ENCODE measurements at places on chromosomes 16 and 17.

DNA sequence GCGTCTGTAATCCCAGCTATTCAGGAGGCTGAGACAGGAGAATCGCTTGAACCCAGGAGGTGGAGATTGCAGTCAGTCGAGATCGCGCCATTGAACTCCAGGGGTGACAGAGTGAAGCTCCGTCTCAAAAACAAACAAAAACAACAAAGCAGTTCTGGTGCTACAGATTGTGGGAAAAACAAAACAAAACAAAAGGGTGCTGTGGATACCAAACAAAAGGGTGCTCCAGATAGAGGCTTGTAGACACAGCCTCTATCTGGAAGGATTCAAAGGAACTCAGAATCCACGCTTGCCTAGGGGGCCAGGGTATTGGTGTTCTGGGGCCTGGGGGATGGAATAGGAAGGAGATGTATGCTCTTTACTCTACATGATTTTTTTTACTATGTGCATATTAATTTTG is 2.5 kb downstream of the MYLK3 start:
- DNase-seq = no peak

GRCh38 chr17:7972131-7972785 is 30.2 kb upstream of the GUCY2D start:
- no peak for DNase-seq

DNA sequence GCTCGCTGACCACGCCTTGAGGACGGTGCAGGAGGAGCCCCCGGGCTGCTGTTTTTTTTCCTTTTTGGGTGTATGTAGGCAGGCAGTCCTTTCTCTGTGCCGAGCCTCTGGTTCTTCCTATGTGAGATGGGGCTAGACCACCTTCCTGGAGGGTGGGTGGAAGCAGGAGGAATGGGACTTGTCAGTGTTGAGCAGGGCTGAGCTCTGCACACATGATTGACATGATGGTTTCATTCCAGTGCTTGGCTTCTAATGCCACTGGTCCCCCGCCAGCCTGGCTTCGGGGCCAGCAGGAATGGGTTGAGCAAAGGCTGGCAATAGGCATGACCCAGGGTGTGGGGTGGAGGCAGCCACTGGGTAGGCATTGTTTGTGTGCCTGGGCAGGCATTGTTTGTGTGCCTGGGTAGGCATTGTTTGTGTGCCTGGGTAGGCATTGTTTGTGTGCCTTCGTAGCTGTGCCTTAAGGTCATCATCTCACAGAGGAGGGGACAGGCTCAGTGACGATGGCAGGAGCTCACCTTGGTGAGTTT is 14.2 kb upstream of the ADCY7 start:
- DNase-seq = no peak

- DNase-seq = no peak
These were observed 38.5 kb upstream of the MYOCD start for GRCh38 chr17:12627177-12627629.

- no peak for DNase-seq
These were observed 70.3 kb upstream of the NOL11 start for GRCh38 chr17:67647482-67647881.

GRCh38 chr16:12097523-12098428 is 121.2 kb downstream of the SNX29 start:
- no peak for DNase-seq

DNA sequence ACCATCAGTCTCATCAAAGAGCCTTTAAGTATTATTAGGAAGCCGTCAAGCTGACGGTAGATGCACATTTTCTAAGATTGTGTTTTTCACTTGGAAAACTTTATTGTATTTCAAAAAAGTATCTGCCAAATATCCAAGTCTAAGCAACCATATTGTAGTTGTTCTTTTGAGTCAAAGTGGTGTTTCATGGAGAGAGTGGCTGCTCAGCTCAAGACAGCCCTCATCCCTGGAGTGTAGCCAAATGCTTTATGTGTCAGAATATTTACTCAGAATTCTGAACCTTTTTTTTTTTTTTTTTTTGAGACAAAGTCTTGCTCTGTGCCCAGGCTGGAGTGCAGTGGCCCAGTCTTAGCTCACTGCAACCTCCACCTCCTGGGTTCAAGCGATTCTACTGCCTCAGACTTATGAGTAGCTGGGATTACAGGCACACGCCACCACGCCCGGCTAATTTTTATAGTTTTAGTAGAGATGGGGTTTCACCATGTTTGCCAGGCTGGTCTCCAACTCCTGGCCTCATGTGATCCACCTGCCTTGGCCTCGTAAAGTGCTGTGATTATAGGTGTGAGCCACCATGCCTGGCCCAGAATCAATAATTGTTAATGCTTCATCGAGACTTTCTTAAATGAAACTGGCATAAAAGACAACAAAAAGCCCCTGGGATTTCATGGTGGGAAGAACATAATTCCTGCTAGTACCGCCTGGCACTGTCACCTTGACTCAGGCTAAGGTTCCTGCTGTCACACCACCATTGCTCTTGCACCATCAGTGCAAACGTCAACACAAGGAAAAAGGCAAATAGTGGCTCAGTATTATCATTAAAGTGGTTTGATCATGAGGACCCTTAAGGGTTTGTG is 45.5 kb downstream of the PRKCA start:
- peak; percentile 52 for DNase-seq

- DNase-seq = no peak
These were observed 20.1 kb downstream of the CMC2 start for GRCh38 chr16:80986557-80986956.

DNA sequence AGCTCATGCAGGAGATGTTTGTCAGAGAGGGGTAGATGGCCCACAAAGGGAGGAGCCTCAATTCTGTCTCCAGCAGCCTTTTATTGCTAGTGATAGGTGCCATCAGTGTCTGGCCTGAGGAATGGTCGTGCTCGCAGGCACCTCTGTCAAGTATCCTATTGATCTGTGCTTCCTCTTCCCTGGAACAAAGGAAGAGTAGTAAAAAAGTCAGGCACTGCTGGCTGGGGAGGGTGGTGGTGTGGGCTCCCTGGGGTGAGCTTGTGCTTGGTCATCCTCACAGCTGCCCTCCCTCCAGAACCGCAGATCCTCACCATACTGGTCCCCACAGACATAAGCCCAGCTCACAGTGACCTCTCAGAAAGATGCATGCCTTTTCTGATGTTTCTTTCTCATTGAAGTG is 15.0 kb upstream of the SALL1 start:
- DNase-seq = no peak

DNA sequence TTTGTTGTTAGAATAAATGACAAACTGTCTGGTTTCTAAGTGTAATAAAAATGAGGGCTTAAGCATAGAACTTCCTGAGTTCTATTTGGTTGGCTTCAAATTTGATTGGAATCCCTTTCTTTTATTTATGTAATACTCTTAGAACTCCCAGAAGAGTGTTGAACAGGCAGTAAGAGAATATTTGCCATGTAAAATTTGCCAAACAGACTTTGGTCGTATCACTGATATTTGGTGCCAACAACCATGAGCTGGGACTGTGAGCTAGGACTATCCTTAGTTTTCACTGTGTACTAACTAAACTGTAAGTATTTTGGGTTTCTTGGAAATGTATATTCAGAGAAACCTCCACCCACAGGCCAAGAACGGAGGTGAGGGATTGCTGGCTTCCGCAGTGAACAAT is 971.2 kb upstream of the SOX9 start:
- no peak for DNase-seq

DNA sequence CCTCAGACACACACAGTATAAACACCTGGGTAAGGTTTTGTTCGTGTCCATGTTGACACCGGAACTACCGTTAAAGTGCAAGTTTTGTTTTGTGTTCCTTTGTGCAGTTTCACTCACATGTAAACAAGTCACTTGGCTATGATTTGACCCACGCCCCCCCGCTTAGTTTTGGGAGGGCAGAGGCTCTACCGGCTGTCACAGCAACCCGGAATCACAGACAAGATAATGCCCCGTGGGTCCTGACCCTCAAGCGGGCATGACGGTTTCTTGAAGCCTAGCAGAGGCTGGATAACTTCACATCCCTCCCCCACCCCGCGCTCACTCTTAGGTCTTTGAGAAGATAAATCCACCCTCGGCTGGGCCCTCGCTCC is 1.7 kb downstream of the RASD1 start:
- DNase-seq = no peak

DNA sequence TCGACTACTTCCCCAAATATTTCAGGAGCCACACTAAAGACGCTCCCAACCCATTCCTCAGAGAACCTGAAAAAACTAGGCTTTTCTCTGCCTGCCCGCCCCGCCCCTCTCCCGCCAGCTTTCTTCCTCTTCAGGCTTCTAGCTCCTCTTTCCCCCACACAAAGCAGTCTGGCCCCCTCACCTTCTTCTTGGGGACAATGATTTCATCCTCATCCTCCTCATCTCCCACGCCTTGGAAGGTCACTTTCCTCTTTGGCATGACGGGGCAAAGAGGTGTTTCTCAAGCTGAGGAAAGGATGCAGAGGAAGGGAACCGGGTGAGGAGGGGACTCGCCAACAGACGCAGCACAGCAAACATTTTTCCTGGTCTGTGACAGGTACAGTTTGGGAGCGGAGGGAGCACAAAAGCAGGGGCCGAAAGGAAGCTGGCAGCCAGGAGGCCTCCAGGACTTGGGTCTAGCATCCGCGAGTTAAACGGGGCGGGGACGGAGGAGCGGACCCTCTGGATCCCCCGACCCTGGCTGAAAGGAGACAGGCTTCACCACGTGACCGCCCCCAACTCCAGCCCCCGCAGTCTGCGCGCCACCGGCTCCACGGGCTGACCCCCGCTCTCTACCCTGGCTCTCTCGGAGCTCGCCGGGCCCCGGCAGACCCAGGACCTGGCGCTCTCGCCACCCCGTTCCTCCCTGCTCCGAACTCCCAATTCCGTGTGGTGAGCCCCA is 525 bp downstream of the CD2BP2 start:
- peak; percentile 52 for DNase-seq

GRCh38 chr16:1019231-1020090 is 37.9 kb downstream of the SOX8 start:
- DNase-seq = no peak
